ENCODE measurements at places on chromosomes 1 and 21.

- no peak for DNase-seq
Measured at GRCh38 chr1:213419401-213420030, 368.5 kb downstream of the RPS6KC1 start.

DNA sequence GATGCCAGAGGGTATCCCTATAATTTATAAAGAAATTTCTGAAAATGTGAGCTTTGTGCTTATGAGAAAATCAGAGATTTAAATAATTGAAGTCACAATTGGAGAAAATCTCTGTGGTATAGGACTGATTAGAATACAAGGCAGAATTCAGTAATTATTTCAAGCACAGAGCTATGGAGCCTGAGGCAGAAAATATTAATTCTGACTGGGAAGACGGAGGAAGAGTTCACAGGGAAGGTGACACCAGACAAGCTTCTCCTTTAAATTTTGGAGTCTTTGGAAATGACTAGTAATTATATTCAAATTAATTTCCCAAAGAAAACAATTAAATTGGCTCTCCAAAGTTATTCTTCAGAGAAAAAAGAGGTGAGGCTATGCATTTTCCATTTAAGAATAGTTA lies 121.5 kb downstream of the CHRM3 start:
- no peak for DNase-seq

- DNase-seq, result no peak
Measured at GRCh38 chr1:243507672-243508302, 251.9 kb downstream of the SDCCAG8 start.

DNA sequence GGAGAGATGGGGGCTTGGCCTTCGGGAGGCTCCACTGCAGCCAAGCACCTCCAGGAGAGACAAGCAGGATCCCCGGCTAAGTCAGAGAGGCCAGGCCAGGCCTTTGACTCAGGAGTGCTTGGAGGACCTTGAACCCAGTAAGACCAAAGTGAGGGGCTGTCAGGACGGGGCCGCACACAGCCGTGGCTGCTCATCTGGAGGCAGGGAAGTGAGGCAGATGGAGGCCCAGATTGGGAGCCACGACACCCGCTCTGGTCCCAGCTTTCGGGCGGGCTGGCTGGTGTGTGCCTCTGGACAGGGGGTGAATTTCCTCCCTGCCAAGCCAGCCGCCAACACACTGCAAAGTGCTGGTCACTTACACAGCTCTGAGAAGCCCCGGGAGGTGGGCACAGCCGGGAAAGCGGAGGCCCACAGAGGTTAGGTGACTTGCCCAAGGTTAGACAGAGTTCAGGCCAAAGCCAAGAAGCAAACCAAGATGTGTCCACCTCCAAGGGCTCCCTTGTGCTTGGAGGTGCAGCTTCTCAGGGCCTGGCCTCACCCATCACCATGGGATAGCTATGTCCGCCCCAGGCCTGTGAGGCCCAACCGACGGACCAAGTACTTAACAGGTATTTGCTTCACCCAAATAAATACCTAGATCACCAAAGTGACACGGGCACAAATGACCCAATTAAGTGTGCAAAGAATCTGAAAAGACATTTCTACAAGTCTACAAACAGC lies 58.3 kb downstream of the CHD5 start:
- no peak for DNase-seq

DNA sequence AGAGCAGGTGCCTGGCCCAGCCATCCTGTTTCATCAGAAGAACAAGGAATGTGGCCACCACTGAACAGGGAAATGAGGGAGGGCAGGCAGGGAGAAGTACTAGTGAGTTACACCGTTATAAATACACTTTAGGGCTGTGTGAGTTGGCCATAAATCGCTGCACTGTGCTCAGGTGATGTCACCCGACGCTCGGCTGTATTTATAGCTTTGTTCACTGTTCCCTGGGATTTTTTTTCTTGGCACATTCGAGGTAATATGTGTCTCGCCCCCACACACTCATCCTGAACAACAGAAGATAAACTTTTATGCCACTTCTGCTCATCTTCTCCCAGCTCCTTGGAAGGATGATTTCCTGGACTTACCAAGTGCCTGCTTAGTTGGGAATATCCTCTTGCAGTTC lies 9.0 kb upstream of the KIRREL1 start:
- no peak for DNase-seq

- no peak for DNase-seq
Measured at GRCh38 chr1:241237873-241238272, 119.1 kb downstream of the RGS7 start.

DNA sequence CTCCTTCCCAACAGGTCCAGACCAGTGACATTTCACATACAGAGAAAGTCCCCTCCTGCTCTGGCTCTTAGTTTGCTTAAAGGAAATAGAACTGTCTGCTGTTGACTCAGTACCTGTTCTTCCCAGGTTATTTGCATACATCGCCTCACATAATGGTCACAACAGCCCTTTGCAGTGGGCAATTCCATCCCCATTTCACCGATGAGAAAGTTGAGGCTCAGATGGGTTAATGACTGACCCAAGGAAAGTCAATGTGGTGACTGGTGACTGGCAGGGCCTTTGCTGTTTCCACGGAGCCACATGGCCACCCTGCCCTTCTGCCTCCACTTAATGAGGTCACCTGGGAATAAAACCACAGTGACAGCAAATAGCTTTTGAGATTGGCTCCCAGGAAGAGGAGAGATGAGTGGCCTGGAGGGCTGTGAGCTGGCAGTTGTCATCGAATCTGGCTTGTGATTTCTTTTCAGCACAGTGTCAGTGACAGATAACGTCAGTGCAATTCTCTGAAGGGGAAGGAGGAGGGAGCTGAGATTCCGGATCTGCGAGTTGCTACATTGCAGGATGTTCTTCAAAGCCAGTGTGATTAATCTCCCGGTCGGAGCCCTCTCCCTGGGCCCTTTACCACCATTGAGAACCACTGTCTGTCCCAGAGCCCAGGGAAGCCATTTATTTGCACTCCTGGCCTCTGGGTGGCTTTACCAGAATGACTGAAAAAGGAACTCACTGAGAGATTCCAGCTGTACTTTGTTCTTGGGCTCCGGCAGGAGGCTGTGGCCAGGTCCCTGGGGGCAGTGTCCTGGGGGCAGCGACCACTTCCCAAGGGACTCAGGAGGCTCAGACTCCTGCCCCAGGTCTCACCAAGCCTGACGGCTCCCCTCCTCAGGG lies 117.2 kb downstream of the CNIH3 start:
- DNase-seq, result no peak

GRCh38 chr1:70812442-70813109 lies 235.0 kb downstream of the PTGER3 start:
- no peak for DNase-seq

DNA sequence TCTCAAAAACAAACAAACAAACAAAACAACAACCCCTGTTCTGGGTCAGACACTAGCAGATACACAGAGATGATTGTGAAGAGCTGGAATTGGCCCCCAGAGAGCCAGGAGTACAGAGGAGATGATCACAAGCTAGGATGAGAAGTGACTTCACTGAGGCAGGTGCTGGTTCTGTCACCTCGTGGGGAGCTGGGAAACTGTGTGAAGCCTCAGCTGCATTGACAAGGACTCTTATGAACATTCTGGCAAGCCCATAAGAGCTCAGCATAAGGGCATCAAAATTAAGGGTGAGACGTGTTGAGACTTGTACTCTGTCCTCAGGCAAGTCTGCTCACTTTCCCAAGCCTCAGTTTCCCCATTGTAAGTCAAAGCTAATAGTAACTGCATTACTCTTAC lies 14.7 kb upstream of the PTP4A2 start:
- DNase-seq, result no peak

DNA sequence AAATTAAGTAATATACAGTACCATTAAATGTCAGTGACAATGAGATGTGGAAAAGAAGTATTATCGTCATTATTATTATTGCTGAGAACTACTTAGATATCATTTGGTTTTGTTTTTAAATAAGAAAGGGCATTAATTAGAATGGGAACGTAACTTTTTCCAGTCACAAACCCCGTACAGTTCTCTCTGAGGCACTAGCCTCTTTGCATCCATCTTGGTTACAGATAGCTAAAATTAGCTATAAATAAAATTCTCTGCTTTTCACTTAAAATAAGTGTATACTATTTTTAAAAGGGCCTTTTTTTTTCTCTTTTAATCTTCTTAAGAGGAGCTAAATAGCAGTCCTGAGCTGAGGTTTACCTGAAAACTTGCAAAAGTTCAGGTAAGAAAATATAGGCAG lies 7.6 kb downstream of the PTGS2 start:
- no peak for DNase-seq

DNA sequence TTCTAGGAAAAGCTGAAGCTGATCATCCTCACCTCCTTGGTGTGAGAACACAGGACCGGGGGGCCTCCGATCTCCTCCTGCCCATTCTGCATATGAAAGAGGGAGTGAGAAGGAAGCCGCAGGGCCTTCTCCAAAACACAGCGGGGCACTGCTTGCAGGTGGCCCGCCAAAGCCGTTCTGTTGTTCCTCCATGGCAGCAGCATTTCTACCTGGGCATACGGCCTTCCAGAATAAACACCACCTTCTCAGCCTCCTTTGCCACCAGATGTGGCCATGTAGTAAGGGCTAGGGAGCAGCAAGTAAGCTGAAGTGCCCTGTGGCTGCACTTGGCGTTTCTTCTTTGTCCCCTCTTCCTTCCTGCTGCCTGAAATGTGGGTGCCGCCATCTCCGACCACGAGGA lies 214.9 kb downstream of the TOMM20 start:
- no peak for DNase-seq

DNA sequence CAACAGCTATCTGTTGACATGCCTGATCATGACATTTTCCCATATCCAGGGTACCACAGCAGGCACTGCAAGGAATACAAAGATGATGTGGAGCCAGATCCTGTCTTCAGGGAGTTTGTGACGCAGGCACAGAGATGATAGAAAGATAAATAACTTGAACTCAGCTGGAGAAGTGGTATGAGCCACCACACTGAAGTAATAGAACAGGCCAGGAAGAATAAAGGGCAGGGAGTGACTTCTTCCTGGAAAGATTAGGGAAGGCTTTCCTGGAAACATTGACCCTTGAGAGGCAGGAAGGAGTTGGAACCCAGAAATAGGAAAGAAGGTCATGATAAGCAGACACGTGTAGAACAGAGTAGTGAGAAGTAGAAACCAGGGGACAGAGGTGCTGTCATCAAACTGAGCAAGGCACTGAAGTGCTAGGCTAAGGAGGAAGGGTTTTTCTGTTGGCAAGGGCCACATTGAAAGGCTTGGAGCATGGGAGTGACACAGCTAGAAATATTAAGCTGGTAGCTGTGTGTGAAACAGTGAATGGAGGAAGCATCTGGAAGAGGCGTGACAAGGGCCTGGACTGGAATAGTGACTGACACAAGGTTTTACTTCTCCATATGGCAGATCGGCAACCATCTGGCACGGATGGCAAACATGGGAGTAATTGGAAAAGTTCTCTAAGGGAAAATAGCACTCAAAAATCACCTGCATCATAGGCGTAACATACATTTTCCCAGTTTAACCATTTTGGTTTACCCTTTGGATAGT lies 68.4 kb downstream of the AK5 start:
- no peak for DNase-seq

DNA sequence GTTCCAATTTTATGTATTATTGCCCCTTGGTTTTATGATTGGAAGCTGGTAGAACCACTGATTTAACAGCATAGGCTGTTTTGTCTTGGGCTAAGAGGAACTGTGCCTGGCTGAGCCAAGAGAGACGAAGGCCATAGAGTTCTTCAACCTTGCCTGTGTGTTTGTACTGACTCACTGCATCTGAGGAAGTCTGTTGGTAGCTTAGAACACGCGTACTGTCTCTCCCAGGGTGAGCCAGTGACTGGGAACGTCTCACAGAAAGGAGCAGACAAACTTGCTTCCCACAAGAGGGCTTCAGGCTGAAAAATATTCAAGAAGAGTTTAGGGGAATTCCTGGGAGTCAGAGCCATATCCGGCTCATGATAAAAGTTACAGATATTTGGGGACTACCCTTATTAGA lies 14.9 kb downstream of the TMEM51 start:
- no peak for DNase-seq

- no peak for DNase-seq
Measured at GRCh38 chr1:43671626-43672330, 21.8 kb downstream of the KDM4A start.

GRCh38 chr1:71080230-71080738 lies 551 bp downstream of the ZRANB2 start:
- DNase-seq, result no peak
